Fibroblast of skin of right quadriceps (primary cell): ENCODE measurements at places on chromosomes 7 and 10.

DNA sequence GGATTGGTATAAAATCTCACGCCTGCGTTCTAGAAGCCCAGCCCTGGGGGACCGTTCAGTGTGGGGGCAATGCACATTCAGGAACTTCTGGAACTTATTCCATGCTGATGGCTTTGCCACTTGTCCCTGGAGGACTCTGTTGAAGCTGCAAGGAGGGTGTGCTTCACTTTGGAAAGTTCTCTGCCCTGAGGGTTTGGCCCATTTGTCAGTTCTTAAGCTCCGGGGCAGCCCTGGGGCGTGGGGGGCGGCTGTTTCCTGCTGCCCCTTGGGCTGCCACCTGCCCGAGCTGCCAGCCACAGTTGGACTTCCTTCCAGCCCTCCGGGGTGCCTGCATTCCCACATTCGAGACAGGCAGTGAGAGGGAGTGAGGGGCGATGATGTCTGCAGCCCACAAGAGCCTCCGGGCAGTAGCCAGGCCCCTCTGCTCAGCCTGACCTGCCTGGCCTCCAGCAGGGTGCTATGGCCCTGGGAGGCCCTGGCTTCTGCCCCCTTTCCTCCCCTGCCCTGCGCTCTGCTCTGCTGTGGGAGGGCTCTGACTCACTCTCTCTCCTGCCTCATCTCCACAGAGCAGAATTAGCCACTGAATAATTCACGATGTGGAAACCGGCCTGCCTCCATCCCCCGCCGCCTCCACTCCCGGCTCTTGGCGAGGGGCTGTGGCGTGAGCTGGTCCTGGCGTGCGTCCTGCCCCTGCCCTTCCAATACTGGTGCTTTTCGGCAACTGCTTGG, 1.9 kb downstream of the TTYH3 start:
- peak; percentile 84 for DNase-seq

GRCh38 chr10:117684672-117685211, 142.2 kb downstream of the EMX2 start:
- DNase-seq: peak; percentile 64

DNA sequence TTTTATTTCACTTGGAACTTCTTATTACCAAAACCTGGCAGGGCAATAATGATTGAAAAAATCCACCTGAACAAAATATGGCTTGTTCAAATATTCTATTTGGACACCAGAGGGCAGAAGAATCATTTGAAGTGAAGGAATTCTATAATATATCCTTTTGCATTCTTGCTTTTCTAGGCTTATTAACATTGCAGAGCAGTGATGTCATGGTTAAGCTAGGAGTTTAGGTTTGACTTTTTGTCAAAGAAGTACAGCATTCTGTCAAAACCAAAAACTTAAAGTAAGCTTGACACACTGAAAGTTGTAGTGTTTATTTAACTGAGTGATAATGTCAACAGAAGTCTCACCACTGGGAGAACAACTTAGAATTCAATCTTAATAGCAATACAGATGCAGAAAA, 156.0 kb downstream of the SEMA3D start:
- DNase-seq: peak; percentile 76

DNA sequence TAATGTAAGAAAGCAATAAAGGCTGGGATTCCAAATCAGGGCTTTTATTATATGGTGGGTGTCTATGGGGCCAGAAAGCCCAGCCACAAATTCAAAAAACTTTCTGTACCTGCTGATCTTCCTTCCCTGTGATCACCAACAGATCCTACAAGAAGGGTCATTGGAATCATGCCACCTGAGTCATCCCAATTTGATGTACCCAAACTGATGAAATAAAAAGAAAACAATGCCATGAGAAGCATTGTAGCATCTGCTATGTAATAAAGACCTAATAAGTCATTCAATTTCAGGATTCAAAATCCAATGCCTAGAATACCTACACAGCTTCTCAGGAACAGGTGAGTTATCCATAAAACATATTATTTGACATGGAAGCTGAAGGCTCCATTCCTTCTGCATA, 228.8 kb downstream of the DKK1 start:
- DNase-seq: peak; percentile 29
